ENCODE measurements at places on chromosomes 13 and 19.

- no peak for DNase-seq
These were observed 1.6 kb upstream of the CFAP97D2 start for GRCh38 chr13:114177245-114178010.

DNA sequence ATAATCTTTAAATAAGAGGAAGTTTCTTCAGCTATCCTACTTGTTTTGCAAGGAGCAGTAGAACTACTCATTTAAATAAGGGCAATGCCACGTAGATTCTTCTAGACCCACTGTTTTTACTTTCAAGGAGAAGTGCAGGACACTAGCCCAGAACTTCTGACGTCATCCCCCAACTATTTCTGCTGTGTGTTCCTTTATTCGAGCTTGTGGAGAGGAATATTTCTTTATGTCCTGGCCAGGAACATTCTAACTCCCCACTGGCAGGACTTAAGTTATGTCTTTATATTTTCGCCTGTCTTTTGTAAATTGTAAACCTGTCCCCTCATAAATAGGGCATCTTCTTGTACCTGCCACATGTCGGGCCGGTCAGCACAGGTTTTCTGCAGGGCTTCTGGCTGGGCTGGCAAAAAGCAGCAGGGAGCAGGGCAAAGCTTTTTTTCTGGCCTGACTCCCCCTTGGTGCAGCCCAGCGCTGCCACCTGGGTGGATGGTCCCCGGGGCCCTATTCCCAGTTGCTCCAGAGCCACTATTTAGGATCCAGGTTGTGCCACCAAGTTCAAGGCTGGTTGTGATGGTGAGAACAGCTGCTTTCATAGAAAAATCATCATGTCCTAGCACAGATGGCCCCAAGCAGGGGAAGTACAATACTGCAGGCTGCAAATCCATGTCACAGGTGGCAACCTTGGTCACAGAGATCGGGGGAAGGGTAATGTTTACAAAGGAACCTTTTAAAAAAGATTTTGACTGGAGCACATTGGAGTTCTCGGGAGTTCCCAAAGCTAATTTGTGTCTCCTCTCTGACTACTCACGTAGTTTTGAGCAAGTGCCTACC, 1.8 kb downstream of the MBNL2 start:
- no peak for DNase-seq

DNA sequence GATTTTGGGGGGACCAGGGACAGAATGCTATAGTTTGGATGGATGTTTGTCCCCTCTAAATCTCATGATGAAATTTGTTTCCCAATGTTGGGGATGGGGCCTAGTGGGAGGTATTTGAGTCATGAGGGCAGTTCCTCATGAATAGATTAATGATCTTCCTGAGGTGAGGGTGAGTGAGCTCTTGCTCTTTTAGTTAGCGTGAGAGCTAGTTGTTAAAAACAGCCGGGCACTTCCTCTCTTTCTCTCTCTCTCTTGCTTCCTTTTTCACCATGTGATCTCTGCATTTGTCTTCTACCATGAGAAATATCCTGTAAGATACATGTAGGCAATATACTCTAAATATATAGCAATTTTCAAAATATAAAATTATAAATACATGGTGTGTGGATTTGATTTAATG, 290.8 kb upstream of the PCDH9 start:
- DNase-seq: no peak

- no peak for DNase-seq
These were observed 126.9 kb downstream of the SIPA1L3 start for GRCh38 chr19:38033658-38034491.

GRCh38 chr13:49217962-49218492, 2.1 kb upstream of the MLNR start:
- no peak for DNase-seq

GRCh38 chr19:12749938-12750521, 1.6 kb upstream of the BEST2 start:
- DNase-seq: no peak

GRCh38 chr19:34573226-34573864, 91.8 kb downstream of the WTIP start:
- DNase-seq: no peak

- peak; percentile 22 for DNase-seq
These were observed 6.1 kb downstream of the ATP13A1 start for GRCh38 chr19:19657397-19657783.

GRCh38 chr19:19409631-19410030, 4.2 kb downstream of the GATAD2A start:
- no peak for DNase-seq

- no peak for DNase-seq
These were observed 168.1 kb upstream of the SOX21 start for GRCh38 chr13:94880463-94880862.

GRCh38 chr19:28638445-28638844, 574.5 kb downstream of the UQCRFS1 start:
- DNase-seq: no peak

GRCh38 chr19:17505223-17505622, 6.2 kb upstream of the PGLS start:
- DNase-seq: no peak

- no peak for DNase-seq
These were observed 161.5 kb downstream of the KATNAL1 start for GRCh38 chr13:30145709-30146367.

DNA sequence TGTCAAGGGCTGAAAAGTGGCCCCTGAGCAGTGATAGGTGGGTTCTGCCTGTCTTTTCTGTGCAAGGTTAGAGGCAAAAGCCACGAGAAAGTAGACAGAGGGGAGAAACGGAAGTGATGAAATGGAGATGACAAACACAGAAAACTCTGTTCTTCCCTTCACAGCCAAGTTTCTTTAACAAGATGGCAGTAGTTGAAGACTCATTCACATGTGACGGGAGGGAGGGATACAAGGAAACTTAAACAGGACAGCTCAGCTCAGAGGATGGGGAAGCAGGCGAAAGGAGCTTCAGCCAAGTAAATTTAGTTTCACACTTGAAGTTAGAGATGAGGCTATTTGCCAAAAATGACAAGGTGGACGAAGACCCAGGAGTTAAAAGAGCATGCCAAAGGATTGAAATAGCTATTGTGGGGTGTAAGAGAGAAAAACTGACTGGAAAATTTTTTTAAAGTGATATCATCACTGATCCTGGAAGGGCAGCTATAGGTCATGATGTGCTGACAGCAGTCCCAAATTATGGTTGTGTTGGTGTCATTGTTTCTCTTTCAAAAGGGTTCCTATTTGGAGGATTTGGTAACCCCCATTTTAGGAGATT, 347.9 kb downstream of the EFNB2 start:
- no peak for DNase-seq

GRCh38 chr13:113782472-113782871, 23.4 kb downstream of the TMEM255B start:
- no peak for DNase-seq
